ENCODE measurements at places on chromosomes 11 and 22.

- no peak for DNase-seq
Observed at GRCh38 chr11:11622772-11623171, 967 bp upstream of the GALNT18 start.

DNA sequence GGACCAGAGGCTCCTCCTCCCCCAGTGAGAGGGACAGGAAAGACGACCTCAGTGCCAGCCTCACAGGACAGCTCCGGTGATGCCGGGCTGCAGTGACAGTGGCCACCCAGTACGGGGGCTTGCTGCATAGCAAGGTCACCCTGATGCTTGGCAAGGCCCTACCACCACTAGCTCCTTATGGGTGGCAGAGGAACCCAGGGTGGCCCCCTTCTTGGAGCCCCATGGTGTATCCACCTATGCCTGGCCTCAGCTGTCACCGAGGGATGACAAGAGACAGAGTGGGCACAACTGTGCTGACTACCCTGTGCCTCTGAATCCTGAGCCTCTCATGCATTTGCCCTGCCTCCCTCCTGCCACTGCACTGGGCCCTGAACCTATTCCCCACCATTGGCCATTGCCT, 809.2 kb downstream of the TBC1D22A start:
- no peak for DNase-seq

DNA sequence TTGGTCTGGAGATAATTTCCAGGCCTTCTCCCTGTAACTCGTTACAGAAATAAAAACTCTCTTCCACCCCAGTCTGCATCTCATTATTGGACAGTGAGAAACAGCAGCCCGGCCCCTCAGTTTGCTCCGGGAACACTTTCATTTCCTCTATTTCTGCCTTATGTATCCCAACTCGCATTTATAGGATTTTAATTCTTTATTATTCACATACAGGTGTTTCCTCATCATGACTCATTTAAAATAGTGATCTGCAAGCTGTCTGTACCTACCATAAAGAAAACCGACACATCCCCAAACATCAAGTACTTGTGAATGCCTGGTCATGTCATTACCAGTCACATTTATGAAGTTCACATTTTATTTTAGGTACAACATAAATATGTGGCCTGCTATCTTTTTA, 42.8 kb downstream of the PIWIL3 start:
- DNase-seq, result no peak

DNA sequence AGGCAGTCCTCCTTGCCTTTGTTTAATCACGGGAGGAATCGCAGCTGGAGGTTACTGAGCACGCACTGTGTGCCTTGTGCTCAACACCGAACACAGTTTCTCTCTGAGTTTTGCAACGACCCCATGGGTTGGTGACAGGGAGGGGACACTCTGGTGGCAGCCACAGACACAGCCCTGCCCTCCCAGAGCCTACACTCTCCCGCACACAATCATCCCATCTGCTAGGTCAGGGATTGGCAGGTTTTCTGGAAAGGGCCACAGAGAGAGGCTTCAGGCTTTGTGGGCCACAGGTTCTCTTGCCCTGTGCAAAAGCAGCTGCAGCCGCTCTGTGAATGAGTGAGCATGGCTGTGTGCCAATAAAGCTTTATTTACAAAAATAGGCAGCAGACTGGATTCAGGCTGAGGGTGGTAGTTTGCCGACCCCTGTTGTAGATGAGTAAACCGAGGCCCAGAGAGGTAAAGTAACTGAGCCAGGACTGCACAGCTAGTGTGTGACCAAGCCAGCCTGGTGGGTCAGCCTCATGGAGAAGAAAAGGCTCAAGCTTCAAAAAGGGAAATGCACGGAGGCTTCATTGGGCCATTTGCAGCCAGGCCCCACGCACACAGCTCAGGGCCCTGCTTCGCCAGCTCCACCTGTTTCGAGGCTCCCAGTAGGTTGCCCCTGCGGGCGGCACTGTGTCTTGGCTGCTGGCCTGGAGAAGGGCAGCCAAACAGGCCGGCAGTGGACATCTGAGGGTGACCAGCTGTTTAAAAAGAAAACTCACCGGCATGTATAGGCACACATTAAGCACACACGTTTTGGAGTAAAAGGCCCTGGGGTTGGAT, 16.3 kb downstream of the LTO1 start:
- no peak for DNase-seq

- DNase-seq, result no peak
Observed at GRCh38 chr11:100800202-100800601, 113.1 kb downstream of the ARHGAP42 start.

DNA sequence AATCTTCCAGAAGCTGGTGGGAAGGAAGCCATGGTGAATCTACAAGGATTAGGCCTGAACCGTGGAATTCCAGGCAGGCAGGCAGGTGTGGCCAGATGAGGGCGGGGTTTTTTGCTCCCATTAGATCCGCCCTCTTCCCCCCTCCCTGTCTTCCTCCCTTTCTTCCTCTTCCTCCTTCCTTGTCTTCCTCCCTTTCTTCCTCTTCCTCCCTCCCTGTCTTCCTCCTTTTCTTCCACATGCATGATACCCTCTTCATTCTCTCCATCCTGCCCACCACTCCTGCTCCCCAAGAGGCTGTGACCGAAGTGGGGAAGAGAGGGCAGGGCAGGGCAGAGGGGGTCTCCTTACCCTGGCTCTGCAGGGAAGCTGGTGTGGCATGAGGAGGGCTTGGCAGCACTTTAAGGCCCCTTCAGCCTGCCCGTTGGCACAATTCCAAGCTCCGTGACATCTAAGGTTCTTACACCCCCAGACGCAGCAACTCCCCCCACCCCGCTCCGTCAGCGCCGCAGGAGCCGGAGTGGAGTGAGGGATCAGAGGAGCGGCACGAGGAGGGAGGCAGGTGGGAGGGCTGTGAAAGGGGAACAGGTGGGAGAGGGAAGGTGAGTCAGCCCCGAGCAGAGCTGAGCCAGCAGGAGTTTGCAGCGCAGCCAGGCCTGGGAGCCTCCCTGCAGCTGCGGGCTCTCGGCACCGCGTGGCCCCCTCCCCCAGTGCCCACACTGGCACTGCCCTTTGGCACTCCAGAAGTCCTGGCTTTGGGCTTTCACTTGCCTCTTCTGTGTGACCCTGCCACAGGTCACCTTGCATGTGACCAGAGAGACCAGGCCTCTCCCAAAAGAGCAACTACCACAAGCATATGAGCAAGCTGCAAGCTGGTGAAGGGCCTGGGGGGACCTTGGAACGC, 32.1 kb downstream of the KCNJ4 start:
- DNase-seq, result no peak

GRCh38 chr11:100329352-100329751, 357.7 kb upstream of the ARHGAP42 start:
- DNase-seq, result peak; percentile 4

GRCh38 chr11:68854273-68854958, 12.7 kb upstream of the CPT1A start:
- DNase-seq, result no peak

GRCh38 chr11:67581469-67581868, 2.1 kb upstream of the GSTP1 start:
- DNase-seq, result no peak

- no peak for DNase-seq
Observed at GRCh38 chr22:50219800-50220602, 19.2 kb downstream of the SELENOO start.

- DNase-seq, result no peak
Observed at GRCh38 chr11:110169738-110170137, 76.5 kb downstream of the ZC3H12C start.

DNA sequence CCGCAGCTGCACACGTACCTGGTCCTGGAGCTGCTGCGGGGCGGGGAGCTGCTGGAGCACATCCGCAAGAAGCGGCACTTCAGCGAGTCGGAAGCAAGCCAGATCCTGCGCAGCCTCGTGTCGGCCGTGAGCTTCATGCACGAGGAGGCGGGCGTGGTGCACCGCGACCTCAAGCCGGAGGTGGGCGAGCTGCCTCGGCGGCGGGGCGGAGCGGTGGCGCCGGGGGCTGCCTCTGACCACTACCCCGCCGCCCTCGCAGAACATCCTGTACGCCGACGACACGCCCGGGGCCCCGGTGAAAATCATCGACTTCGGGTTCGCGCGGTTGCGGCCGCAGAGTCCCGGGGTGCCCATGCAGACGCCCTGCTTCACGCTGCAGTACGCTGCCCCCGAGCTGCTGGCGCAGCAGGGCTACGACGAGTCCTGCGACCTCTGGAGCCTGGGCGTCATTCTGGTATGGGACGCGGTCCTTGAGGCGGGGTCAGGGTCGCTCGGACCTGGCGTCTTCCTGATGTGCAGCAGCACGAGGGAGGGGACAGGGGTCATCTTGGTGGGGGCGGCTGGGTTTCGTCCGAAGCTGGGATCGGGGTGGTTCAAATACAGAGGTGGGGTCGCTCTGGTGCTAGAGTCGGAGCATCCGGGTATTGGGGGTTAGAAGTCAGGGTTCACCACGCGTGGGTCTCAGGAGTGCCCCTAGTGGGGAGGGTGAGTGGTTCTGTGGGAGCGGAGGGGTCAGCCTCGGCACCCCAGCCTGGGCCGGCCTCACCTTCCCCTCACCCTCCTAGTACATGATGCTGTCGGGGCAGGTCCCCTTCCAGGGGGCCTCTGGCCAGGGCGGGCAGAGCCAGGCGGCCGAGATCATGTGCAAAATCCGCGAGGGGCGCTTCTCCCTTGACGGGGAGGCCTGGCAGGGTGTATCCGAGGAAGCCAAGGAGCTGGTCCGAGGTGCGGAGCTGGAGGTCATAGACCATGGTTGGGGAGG, 10.8 kb downstream of the RPS6KA4 start:
- DNase-seq, result no peak

GRCh38 chr11:35012467-35013191, 96.2 kb downstream of the PDHX start:
- DNase-seq, result no peak
